CD4-positive, alpha-beta T cell (primary cell): ENCODE measurements at places on chromosomes 3 and 15. TPM values are rescaled to one million over a fixed set of nuclear protein-coding genes. Genes with fewer than 3 reads are reported as not detected.

- no peak for DNase-seq
These were observed 96.4 kb downstream of the MYH15 start for GRCh38 chr3:108414007-108414406.

GRCh38 chr3:56324473-56324872, 143.8 kb downstream of the ERC2 start:
- no peak for DNase-seq

DNA sequence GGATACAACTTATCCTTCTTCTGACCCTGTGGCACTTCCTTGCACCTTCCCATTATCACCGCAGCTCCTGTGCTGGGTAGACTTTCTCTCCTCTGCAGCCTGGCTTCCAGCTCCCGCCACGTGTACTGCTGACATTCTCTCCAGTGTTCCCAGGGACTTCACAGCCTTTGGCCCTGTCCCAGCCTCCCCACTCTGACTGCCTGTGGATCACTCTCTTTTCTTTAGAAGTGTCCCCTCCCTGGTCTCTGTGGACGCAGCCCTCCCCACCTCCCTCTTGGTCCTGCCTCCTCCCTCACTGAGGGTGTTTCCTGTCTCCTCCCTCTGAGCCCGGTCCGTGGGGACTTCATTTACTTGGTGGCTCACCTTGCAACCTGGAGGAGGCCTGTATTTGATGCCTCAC, 17.4 kb downstream of the PDIA5 start:
- DNase-seq: no peak

GRCh38 chr3:46660003-46660402, 33.5 kb downstream of the ALS2CL start:
- no peak for DNase-seq

GRCh38 chr3:64915778-64916177, 228.0 kb upstream of the ADAMTS9 start:
- DNase-seq: no peak

CCR9 gene
- total RNA-seq: 7.4 TPM

- no peak for DNase-seq
These were observed 91.8 kb downstream of the MRPL46 start for GRCh38 chr15:88375234-88375927.

WDR72 gene
- total RNA-seq: not detected

CHRNA3 gene
- total RNA-seq: not detected

GRCh38 chr3:104392327-104392726, 974.4 kb upstream of the ALCAM start:
- no peak for DNase-seq

C2CD4A gene
- 0.19 TPM for total RNA-seq

GRCh38 chr15:80925597-80926059, 64.0 kb downstream of the MESD start:
- no peak for DNase-seq

MST1R gene
- 0.89 TPM for total RNA-seq

GRCh38 chr3:11717301-11717700, 73.6 kb upstream of the VGLL4 start:
- no peak for DNase-seq

DNA sequence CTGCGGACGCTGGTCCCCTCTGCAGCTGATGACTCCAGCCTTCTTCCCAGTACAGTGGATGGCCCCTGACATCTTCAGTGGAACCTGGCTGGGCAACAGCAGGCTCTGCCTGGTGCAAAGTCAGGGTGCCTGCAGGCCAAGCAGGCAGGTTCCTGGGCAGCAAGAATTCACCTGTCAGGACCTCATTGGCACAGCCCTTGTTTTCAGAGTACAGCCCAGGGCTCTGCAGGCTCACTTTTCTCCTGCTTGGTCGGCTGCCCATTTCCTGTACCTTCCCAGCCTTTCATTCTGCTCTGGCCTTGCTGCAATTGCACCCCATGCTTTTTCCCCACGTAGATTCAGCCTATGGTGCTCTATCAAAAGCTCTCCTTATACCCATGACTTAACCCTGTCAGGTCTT, 56.0 kb downstream of the LRTM1 start:
- DNase-seq: no peak

- DNase-seq: no peak
These were observed 596.0 kb upstream of the GRM7 start for GRCh38 chr3:6264906-6265305.
